ENCODE measurements at places on chromosomes 13 and 19.

DNA sequence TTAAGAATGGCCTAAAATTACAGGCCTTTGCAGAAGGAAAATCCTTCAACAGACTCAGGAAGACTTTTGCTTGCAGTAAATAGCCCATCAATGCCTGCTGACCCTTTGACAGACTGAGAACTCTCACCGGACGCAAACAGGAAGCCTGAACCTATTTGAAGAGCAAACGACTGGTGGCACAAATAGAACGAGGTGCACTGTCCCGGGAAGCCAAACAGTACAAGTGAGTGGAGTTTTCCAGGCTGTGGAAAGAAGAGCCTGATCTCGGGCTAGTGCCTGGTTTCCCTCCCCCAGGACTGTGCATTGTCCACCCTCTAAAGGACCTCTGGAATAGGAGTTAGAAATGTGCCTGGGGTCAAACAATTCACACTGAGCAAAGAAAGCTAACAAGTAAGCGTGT is 165.5 kb downstream of the FGF14 start:
- no peak for DNase-seq

DNA sequence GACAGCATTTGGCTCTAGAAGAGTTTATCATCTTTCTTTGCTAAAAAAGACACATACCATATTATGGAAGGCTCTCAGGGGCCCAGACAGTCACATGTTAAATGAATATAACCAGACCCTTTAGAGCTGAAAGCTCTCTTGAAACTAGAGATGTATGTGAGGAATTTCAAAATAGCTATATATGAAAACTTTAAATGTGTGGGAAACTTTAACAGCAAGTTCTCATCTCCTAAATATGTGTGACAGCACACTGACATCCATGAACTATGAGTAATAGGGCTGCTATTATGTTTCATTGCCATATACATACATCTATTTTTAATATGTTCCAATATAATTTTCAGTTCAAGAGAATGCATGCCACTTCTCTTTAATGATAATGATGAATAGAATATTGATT is 509.5 kb downstream of the GPC6 start:
- DNase-seq = no peak

- no peak for DNase-seq
Measured at GRCh38 chr13:50290186-50290585, 274.9 kb downstream of the KCNRG start.

DNA sequence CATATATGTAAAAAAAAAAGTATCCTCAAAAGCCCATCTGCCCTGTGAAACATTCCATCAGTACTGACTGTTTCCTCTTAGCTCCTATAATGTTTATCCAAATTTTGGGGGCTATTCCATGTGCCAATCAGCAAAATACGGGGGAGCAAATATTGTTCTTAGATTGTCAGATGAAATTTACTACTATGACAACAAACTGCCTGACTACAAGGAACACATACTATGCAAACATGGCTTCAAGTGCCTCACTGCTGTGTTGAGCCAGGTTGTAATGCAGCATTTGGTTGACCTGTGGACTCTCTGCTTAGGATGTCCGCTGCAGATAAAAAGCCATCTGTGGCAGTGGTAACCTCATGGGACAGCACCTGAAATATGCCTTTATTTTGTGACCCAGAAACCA is 98.2 kb upstream of the SCEL start:
- DNase-seq = no peak

Data from effector CD8-positive, alpha-beta T cell (primary cell).